ENCODE measurements at places on chromosomes 1 and 21.

DNA sequence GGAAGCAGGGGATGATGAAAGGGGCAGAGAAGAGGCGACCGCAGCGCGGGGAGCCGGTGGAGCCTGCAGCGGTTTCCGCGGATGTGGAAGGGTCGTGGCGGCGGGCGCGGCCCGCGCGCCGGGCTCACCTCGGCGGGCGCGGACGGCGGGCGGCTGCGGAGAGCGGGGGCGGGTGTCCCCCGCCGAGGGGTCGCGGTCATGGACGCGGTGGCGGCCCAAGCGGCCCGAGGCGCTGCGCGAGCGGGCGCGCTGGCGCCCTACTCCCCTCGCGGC, 572 bp downstream of the LPGAT1 start:
- no peak for DNase-seq

GRCh38 chr1:67280696-67281095, 27.0 kb upstream of the IL12RB2 start:
- no peak for DNase-seq

DNA sequence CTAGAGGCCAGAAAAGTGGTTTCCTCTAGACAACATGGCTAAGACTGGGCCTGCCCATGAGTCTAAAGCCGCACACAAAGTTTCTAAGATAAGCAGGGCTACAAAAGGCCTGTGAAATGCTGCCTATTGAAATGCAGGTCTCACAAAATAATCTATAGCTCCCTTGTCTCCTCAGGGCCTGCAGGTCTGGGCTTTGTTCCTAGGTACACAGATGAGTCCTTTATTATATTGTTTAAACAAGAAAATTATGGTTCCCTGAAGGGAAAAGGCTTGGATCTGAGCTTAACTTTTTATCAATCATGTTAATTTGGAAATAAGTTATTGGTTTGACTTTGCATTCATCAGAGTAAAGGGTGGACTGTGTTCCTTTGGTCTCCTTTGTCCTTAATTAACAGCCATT, 413.4 kb upstream of the BEND5 start:
- DNase-seq, result no peak

DNA sequence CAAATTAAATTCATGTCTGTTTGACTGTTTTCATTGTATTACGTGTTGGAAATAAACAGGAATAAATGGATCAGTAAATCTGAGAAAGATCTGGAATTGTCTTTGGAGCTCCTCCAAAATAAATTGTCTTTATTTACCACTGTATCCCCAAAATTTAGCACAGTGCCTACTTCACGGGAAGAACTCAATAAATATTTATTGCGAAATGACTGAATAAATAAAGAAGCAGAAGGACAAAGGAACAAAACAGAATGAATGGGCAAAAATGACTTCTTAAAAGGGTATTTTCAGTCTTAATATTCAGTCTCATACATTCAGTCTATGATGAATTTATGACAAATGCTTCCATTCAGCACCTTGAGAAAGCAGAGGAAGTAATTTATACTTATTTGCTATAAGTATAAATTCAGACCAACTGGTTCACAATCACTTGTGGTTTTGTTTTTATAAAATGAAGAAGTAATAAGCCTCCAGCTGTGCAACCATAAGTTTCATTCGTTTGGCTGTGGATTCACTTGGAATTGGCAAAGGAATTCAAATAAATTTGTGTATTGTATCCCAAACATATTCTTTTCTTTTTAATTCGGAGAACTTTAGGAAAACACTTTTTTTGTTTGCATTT, 19.2 kb upstream of the PRKAA2 start:
- DNase-seq, result no peak

DNA sequence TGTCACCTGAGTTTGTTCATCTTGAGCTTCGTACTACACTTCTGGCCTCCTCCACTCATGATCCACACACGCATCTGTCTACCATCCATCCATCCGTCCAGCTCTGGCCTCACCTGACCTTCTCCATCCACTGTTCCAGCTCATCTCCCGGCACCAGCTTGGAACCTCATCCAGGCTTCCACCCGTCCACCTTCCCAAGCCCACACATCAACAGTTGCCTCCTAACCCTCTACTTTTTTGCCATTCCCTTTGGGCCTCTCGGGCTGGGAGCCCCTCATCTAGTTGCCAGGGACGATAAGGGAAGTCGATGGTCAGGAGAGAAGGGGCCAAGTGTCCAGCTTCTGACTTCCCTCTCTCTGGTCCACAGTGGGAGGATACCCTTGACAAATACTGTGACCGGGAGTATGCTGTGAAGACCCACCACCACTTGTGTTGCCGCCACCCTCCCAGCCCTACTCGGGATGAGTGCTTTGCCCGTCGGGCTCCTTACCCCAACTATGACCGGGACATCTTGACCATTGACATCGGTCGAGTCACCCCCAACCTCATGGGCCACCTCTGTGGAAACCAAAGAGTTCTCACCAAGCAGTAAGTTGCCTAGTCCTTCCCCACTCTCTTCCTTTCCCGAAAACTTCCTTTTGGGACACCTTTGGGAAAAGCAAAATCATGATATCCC, 3.4 kb upstream of the FALEC start:
- DNase-seq, result no peak

- DNase-seq, result no peak
These were observed 12.9 kb upstream of the BCL10 start for GRCh38 chr1:85289207-85289847.

GRCh38 chr1:116471241-116471640, 98.2 kb downstream of the ATP1A1 start:
- DNase-seq, result no peak

DNA sequence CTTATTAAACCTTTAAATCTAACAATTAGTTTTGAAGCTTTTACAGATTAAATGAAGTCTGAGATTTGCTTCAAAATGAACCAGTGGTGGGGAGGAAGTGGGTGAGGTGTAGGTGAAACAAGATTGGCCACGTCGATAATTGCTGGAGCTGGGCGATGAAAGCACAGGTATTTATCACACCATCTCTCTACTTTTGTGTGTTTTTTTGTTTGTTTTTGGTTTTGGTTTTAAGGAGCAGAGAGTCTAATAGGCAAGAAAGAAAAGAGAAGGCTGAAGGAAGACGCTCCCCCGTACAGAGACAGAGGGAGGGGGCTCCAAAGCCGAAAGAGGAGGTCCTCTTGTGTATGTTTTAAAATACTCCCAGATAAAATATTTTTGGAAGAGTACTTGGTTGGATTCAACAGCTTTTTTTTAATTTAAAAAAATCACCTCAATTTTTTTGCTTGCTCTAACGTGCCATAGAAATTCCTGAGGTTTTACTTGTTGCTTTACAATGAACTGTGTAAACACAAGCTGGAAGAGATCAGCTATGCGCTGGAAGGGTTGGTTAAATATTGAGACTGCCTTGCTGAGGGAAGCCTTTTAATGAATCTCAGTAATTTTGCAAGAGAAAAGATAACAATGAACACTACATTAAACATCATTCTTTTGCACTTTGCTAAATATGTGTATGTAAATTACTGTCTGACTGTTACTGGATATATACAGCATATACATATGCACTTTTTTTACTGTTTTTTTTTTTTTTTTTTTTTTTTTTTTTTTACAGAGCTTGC, 6.7 kb upstream of the LGALS8 start:
- DNase-seq, result no peak

DNA sequence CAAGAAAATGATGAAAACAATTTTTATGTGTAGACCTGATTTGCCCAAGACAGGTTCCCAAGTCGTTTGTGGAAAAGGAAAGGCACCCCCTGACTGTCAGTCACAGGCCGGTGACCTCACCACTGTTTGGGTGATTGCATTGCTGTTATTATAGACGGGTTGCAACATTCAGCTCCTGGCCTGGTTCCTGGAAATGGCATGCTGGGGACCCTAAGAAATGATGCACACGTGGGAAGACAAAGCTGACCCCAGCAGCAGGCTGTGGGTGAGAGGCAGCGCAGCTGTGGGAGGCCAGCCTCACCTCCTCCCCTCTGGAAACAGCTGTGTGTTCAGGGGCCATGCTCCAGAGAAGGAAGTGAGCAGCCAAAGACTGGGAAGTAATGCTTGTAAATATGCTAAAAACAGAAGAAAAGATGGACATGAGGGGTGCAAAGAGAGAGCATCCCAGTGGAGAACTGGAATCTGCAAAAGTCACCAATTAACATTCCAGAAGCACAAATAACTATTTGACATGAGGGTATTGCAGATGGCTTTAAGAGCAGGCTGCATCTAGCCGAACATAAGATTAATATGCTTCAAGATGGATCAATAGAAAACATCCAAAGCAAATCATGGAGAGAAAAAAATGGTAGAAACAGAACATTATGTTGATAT, 23.4 kb upstream of the ABCG1 start:
- no peak for DNase-seq

DNA sequence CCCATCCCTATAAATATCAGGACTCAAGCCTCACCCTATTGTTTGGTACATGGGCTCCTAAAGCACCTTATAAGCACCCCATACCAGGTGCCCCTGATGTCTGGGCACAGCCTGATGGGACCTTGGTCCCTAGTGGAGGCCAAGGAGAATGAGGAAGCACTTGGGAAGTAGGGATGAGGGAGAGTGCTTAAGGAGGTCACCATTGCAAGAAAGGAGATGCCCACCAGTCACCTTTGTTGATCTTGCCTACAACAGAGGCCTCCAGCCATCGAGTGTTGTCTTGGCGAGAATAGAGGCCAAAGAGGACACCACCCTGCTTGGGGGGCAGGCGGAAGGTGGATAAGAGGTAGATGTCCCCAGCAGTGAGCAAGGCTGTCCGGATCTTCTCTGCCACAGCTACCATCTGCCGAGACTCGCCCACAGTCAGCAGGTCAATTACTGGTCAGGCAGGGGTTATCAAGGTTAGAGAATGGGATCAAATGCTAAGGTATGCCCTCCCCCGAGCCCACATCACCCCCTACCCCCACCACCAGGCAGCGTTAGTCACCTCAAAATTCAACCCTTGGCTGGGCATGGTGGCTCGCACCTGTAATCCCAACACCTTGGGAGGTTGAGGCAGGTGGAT, 1.6 kb downstream of the THBS3 start:
- peak; percentile 37 for DNase-seq

GRCh38 chr1:1926346-1926811, 7.3 kb upstream of the TMEM52 start:
- DNase-seq, result no peak

- DNase-seq, result no peak
These were observed 139.2 kb downstream of the PTPRC start for GRCh38 chr1:198778049-198778448.

GRCh38 chr1:234779160-234779538, 169.2 kb upstream of the IRF2BP2 start:
- DNase-seq, result peak; percentile 61

Data from H7 (cell line).